ENCODE measurements at places on chromosomes 1 and 21.

DNA sequence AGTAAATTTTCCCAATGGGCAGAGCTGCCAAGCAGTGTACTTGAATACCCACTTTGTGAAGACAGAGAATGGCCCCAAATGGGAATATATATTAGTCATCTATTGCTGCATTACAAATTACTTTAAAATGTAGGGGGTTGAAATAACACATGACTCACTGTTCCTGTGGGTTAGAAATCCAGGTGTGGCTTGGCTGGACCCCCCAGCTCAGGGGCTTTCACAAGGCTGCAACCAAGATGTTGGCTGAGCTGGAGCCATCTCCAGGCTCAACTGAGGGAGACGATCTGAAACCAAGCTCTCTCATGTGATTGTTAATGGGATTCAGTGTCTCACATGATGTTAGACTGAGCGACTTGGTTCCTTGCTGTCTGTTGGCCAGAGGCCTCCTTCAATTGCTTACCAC, 33.4 kb upstream of the ARHGAP29 start:
- no peak for DNase-seq

DNA sequence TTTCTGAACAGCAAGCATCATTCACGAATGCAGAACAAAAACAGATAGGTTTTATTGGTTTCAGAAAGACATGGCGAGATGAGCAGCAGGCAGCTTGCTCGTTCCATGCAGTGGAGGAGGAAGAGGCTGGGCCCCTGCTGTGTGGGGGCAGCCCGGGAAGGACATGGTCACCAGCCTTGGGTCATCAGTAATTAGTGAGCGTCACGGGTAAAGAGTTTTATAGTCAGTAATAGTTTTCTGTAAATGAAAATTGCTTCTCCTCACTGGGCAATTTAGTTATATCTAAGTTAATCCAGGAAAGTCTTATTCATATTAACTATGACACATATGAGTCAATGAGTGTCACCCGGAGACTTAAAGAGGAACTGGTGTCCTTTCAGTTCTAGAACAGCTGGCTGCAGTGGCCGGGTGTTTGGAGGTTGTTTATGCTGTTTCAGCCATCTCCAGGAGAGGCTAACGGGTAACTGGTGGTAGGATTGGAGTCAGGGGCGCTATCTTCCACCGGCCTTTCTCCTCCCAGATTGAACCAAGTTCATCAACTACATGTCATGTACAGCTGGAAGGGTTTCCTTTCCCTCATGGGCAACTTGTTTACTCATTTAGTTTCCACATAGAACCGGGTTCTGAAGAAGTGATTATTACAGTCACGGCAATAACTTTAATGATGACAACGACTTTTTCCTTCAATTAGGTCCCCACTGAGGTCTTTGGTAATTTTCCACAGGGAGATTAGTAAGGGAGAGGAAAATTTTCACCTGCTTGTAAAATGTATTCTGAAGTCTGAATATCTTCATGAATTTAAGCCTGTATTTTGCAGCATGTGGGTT, 34.6 kb upstream of the SLC45A1 start:
- DNase-seq = no peak

DNA sequence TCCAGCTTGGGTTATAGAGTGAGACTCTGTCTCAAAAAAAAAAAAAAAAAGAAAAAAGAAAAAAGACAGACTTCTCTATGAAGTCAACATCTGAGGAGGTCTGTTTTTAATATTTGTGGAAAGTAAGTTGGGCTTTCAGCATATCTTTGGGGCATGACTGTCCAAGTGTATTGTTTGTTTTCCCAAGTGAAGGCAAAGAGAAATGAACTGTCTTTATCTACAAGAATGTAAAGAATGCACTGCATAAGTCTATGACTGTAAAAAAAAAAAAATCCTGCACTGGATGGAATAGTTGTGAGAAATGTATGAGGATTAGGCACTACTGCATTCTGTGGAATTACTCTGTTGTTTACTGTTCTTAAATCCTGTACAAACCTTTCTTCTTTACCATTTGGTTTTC, 45.6 kb upstream of the TMEM61 start:
- DNase-seq = no peak

DNA sequence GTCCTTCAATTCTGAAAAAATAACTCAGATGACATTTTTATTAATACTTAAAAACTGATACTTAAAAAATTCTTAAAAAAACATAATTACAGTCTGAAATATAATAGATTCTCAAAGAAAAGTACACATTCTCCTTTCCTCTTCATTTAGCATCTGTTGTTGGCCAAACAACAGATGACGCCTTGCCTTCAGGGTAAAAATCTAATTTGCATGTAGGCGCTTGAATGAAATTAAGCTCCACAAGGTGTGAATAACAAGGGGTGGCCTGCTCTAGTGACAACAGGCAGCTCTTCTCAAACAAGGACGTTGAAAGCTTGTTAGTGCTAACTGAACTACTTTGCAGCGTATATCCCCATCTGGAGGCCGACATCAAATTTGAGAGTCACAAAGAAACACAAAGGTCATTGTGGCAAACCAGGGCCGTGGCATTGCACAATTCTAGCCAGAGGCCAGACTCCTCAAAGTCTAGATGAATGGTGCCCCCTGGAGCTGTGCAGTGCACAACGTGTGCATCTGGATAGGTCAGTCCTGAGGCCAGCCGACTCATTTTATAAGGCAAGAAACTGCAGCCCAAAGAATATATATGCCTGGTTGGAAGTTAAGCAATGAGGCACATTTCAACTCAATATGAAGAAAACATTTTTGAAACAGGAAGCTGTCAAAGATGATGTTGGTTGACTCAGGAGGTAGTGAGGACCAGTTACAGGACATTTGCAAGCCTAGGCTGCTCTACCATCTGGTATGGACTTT, 459.2 kb upstream of the RUNX1 start:
- peak; percentile 76 for DNase-seq

DNA sequence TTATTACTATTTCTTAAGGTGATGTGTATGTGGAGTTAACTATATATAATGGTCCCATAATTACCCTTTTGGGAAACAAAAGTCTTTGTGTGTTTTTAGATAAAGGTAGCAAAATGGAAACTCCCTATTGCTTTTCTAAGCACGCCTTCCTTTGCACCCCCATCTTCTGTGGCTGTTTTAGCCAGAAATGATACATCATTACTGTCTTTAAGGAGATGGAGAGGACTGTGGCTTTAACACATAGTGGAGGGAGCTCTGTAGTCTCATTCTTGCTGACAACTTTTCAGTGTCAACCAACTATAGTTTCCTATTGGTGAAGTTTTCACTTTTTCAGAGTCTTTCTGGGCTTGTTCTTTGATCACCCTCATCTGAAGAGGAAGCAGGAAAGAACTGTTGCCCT, 1.0 kb downstream of the APOBEC4 start:
- no peak for DNase-seq

- no peak for DNase-seq
These were observed 1004.0 kb downstream of the KCNT2 start for GRCh38 chr1:195604287-195604686.
